Brain (organoid and tissue), 16 donors: ENCODE measurements at places on chromosomes 16 and 17. TPM values are rescaled to one million over a fixed set of nuclear protein-coding genes. Genes with fewer than 3 reads are reported as not detected.

The QPRT gene
- 9.4 TPM for polyA plus RNA-seq

The TMEM101 gene
- 34.5 TPM for polyA plus RNA-seq

The KRTAP4-3 gene
- polyA plus RNA-seq: not detected

The MYO15A gene
- 1.2 TPM for polyA plus RNA-seq
